NCI-H774 (cell line): ENCODE measurements at places on chromosomes 4 and X.

- DNase-seq, result no peak
Measured at GRCh38 chrX:41522081-41522480, 74.9 kb downstream of the NYX start.

DNA sequence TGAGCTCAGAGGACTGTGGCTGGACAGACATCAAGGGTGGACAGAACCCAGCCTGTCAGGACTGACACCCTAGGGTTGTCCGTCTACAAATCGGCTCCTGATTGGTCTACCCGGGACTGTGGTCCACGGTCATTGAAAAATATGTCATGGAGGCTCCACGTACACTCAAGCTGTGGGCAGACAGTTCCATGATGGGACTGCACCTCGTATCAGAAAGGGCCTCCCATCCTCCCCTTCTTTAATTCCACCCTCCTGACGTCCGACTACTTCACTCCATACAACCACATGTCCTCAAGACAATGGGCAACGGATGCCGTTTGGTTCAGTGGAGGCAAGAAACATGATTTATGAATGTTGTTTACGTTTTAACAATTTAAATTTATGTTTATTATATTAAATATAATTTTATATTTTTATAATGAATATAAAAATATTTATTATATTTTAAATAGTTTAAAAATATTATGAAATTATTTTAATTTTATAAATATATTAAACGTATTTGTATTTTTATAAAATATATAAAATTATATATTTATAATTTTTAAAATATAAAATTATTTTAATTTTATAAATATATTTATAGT, 58.0 kb upstream of the SHOX start:
- DNase-seq, result no peak

DNA sequence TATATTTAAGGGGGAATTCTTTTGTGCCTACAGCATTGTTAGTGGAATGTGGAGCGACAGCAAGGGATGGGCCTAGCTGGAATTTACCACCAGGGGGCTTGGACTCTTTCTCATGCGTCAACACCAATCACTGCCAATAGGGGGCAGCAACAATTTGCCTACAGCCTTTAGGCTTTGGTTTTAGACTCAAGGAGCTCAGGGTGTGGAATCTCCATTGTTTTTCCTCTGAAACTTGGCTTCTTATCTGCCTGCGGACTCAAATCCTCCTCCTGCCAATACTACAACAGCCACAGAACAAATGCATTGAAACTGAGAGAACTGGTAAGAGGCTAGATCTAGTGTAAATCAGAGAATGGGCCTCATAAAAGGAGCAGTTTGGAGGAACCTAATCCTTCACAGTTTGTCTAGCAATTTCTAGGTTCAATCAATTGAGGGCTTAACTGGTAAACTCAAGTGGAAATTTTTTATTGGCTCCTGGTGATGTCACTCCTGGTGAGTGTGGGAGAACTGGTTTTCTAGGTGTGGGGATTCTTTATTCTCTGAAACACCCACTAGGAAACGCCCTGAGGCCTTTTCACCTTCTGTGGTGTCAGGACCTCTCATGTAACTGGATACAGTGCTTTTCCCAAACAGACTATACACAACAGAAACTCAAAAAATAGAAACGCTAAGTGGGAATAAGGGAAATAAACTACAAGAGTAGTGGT, 27.9 kb upstream of the TMSB4X start:
- DNase-seq, result peak; percentile 55

- DNase-seq, result no peak
Measured at GRCh38 chr4:42327323-42327722, 70.0 kb upstream of the SHISA3 start.

DNA sequence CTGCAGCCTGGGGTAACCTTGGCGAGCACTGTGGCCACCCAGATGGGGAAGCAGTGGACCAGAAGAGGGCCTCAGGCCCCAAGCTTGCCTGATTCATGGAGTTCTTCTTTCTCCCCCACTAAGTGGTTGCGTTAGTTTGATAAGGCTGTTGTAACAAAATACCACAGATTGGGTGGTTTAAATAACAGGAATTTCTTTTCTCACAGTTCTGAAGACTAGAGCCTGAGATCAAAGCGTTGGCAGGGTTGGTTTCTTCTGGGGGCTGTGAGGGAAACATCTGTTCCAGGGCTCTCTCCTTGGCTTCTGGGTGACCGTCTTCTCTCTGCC, 105.7 kb upstream of the GATB start:
- DNase-seq, result no peak

GRCh38 chrX:13473442-13474163, 95.8 kb upstream of the EGFL6 start:
- no peak for DNase-seq

DNA sequence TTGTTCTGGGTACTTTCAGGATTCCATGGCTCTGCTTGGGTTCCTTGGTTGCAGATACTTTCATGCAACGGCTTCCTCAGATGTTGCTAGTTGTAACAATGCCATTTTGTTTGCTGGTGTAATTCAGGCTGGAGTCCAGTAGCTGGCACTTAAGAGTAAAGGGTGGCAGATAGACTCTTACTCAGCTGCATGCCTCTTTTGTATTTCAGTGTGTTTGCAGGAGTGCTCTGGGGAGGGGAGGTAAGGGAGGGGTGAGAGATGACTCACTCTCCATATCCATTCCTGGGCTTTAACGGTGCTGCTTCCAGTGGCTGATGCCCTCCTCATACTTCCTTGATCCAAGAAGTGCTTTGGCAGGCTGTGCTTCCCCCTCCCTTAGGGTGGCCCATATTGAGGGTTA, 155.2 kb downstream of the ZNF330 start:
- DNase-seq, result peak; percentile 10

GRCh38 chr4:159017323-159018026, 85.4 kb upstream of the RAPGEF2 start:
- DNase-seq, result no peak

DNA sequence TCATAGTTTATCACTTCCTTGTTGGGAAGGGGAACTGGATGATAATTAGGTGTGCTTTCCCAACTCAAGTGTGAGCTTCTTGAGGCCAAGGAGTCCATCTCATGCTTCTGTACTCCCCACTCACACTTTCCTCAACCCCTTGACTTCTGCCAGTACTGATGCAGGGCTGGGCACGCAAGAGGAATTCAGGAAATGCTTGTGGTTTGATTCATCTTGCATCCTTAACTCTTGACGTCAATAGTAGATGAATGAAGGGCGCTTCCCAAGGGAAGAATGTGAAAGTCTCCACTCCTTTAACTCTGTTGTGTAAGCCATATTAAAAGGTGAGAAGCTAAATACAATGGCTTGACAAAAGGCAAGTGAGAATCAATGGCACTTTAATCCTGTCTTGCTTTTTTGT, 101.8 kb downstream of the AGTR2 start:
- no peak for DNase-seq

GRCh38 chr4:133189147-133189517, 40.0 kb downstream of the PCDH10 start:
- DNase-seq, result no peak

GRCh38 chrX:129247642-129248041, 275.6 kb downstream of the SMARCA1 start:
- DNase-seq, result no peak

DNA sequence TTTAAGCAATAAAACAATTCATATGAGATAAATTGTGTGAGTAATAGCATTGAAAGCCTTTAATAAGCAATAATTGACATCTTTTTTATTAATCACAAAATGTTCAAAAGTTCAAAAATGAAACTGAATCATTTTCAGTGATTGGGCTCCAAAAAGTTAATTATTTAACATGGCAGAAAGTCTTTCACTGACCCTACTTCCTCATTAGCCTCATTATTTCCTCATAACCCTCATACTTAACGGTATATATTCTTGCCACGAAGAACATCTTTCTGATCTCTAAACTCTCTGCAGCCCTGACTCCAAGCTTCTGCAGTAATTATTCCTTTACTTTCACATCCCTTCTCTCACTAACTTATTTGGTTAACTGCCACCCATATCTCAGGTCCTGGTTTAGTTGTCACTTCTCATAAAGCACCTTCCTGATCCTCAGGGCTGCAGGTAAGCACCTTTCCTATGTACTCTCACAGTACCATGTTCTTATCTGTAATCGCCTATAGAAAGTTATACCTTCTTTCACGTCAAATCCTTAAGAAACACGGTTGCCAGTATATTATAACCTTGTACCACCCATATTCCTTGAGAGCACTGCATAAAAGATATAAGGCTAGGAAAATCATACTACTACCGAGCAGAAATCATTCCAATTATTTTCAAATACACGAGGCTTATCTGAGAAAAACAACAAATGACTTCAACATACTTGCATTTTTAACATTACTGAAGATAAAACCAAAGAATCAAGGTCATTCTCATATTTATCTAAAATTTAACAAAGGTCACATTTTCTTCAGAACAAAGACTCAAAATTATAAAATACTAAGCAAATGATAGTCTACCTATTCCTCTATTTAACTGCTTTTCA, 72.2 kb downstream of the PPP3CA start:
- no peak for DNase-seq

- no peak for DNase-seq
Measured at GRCh38 chr4:128770807-128771206, 38.7 kb upstream of the JADE1 start.
